Activated CD8-positive, alpha-beta memory T cell treated with anti-CD3 and anti-CD28 coated beads for 24 hours (primary cell): ENCODE measurements at places on chromosomes 3 and 15.

- DNase-seq: no peak
Observed at GRCh38 chr15:24752354-24752753, 76.8 kb downstream of the NPAP1 start.

- DNase-seq: no peak
Observed at GRCh38 chr3:146164071-146164470, 3.1 kb upstream of the PLOD2 start.

DNA sequence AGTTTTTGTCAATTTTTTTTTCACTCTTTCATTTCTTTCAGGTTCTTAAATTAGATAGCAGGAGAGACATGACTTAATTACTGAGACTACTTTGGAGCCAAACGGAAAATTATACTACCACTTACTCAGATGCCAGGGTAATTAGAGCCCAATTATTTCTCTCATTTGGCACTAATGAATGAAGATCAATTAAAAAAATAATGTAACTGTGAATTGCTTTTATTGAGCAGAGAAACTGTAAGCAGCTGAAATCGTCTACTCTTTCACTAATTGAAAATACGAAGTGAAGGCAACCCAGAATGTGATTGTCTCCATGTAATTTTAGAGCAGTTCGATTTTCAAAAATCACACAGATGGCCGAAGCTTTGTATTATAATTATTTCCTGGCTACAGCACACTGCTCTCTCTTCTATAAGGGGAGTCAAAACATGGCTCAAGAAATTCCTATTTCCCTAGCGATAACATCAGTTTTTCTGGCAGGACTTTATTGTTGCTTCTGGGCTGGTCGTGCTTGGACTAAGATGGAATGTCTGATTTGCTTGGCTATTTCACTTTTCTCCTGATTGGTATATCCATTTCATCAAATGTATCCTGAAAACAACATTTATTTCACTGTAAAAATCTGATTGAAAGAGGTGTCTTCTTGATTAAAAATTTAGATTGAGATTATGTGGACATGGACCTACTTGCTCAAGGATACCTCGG is 55.8 kb upstream of the PDZRN3 start:
- no peak for DNase-seq

DNA sequence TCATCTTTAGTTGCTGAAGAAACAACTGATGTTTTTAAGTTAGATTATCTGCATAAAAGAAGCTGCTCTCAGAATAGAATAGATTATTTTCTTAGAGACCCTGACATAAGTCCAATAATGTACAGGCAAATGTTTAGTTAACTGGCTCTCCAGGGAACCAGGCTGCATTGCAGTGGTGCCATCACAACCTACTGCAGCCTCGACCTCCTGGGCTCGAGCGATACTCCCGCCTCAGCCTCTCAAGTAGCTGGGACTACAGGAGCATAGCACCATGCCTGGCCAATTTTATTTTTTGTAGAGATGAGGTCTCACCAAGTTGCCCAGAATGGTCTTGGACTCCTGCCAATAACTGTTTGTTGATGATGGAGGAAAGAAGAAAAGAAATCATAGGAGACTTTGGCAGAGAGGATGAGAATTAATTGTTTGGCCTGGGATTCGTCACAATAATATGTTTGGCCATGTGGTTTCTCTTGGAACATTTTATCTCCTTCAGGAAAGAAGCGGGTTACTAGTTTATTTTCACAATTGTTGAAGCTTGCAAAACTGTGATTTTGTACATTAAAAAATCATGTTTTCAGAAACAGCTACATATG is 429.2 kb downstream of the CADM2 start:
- no peak for DNase-seq

- no peak for DNase-seq
Observed at GRCh38 chr15:63146684-63147083, 10.6 kb downstream of the RPS27L start.

DNA sequence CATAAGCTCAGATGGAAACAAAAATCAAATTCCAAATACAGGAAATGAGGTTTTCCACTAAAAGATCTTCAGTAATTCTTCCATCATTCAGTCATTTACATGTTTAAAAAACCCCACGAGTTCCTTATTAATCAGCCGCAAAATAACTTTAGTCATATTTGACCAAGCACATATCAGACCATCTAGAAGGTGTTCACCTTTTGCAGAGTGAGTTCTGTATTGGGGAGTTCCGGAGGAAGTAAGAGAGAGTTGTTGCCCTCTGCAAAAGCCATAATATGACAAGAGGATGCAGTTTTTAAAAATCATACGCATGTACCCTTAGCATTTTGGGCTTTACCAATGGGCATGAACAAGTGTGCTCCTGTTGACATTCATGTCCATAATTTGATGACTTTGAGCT is 61.6 kb downstream of the CCR1 start:
- DNase-seq: no peak

DNA sequence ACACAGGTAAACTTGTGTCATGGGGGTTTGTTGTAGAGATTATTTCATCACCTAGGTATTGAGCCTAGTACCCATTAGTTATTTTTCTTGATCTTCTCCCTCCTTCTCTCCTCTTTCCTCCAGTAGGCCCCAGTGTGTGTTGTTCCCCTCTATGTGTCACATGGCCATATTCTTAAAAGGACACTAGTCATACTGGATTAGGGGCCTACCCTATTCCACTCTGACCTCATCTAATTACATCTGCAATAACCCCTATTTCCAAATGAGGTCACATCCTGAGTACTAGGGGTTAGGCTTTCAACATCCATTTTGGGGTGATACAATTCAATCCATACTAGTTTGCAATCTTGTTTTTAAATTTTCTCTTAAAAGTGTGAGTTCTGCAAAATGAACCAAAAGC is 142.8 kb downstream of the IMPG2 start:
- DNase-seq: no peak

DNA sequence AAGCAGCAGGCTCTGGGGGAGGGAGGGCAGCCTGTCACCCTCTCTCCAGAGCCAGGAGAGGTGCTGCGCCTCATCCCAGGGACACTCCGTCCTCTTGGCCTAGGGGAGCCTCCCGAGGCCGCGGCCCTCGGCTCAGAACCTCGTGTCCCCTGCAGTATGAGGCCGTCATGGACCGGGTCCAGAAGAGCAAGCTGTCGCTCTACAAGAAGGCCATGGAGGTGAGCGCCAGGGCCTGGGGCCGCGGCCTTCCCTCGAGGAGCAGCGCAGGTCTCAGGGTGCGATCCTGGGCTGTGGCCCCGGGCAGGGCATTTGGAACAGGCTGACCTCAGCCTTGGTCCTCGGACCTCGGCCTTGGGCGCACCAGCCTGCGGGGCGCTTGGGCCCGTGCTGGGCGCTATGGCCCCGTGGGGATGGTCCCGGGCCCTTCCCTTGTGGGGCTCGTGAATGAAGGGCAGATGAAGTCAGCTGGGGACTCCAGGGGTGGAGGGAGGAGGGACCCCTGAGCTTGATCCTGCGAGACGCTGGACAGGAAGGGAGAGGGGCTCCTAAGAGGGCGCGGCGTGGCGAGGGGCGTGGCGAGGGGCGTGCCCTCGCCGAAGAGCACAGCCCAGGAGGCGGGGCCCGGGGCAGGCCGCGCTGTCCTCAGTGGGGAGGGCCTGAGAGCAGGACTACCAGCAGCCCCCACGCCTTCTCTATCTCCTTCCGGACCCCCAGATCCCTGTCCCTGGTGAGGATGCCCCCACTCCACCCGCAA is 32.9 kb downstream of the PSTPIP1 start:
- no peak for DNase-seq

DNA sequence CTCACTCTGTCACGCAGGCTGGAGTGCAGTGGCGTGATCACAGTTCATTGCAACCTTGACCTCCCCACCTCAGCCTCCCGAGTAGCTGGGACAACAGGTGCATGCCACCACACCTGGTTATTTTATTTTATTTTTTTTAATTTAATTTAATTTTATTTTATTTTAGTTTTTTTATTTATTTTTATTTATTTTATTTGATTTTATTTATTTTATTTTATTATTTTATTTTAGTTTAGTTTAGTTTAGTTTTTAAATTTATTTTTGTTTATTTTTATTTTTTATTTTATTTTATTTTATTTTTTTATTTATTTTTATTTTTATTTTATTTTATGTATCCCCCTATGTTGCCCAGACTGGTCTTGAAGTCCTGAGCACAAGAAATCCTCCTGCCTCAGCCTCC is 202.3 kb upstream of the SLCO3A1 start:
- no peak for DNase-seq

- DNase-seq: no peak
Observed at GRCh38 chr15:93107646-93108045, 18.6 kb upstream of the RGMA start.

DNA sequence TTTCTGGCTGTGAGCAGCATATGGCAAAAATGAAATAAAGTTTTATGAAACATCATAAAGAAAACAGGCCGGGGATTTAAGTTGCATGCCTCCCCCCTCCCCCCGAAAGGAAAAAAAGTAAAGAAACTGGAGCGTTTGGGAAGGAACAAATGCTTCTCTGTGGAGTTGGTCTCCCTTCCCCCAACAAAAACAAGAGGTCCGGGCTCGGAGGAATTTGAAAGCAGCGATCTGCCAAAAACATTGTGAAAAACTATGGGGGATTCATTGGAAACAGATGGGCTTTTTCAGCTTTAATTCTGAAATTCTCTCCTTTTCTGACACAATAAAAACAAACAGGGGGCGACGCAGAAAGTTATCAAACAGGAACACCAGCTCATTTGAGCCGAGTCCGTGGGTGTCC is 17.0 kb downstream of the RGMA start:
- no peak for DNase-seq

GRCh38 chr15:60667190-60667868 is 188.4 kb upstream of the ICE2 start:
- DNase-seq: no peak

- no peak for DNase-seq
Observed at GRCh38 chr3:33629219-33629618, 88.8 kb downstream of the CLASP2 start.

- peak; percentile 58 for DNase-seq
Observed at GRCh38 chr3:45950131-45950530, 6.9 kb downstream of the CXCR6 start.

DNA sequence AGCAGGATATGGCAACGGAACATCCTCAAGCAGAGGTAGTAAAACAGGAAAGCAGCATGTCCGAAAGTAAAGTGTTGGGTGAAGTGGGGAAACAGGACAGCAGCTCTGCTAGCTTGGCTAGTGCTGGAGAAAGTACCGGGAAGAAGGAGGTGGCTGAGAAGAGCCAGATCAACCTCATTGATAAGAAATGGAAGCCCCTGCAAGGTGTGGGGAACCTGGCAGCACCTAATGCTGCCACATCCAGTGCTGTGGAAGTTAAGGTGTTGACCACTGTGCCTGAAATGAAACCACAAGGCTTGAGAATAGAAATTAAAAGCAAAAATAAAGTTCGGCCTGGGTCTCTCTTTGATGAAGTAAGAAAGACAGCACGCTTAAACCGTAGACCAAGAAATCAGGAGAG is 14.3 kb upstream of the ZBTB47 start:
- no peak for DNase-seq

- no peak for DNase-seq
Observed at GRCh38 chr3:177529716-177530335, 332.5 kb upstream of the TBL1XR1 start.

GRCh38 chr15:98196371-98196770 is 235.9 kb downstream of the ARRDC4 start:
- DNase-seq: no peak

- DNase-seq: no peak
Observed at GRCh38 chr15:57391537-57391936, 15.2 kb downstream of the CGNL1 start.

DNA sequence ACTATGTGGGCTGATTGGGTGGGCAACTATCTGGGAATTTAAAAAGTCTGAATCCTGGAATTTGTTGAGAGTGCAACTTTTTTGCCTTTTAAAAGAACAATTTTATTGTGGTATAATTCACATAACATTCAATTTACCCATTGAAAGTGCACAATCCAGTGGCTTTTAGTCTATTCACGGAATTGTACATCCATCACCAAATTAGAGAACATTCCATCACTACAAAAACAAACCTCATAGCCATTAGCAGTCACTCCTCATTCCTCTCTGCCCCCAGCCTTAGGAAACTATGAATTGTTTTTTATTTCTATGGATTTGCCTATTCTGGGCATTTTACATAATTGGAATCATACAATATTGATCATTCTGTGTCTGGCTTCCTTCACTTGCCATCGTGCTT is 101.8 kb upstream of the ALDH1A3 start:
- DNase-seq: no peak

DNA sequence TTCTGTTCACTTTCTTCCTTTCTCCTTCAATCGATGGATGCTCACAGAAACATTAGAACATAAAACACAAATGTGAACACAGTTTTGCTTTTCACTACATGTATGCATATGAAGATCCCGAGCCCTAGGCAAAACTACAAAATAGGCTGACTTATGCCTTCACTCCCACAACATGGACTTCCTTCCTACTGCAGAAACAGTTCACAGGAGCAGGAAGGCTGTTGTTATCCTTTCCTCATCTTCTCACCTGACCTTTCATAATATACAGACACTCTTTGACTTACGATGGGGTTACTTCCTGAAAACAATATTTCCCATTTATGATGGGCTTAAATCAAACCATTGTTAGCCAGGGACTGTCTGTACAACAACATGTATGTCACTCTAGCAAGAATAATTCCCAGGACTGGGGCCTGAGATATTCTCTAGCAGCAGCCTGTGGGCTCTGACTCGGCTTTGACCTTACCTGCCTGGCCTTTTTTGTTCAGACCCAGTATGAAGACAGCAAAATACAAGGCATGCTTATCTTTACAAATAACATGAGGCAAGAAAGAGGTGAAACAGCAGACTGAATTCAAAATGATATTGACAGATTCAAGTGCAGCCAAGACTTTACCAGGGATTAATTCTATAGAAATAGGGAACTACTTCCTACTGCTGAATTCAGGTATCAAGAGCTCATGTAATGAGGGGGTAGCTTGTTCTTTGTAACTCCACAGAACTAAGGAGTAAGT is 51.8 kb upstream of the PLXND1 start:
- no peak for DNase-seq

DNA sequence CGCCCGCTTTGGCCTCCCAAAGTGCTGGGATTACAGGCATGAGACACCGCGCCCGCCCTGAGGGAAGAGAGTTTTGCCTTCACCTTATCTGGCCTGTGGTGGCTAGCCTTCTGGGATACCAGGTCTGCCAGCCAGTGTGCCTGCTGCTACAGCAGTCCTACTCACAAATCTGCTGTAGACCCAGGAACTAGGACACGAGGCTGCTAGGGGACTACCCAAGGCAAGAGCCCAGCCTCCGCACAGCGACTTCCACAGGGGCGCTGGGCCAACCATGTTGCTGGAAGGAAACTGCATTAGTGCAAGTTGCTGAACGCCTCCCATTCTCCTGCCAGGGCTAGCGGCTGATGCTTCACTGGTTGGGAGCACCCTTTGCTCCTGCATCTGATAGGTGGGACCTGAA is 53.7 kb downstream of the DHX30 start:
- no peak for DNase-seq

DNA sequence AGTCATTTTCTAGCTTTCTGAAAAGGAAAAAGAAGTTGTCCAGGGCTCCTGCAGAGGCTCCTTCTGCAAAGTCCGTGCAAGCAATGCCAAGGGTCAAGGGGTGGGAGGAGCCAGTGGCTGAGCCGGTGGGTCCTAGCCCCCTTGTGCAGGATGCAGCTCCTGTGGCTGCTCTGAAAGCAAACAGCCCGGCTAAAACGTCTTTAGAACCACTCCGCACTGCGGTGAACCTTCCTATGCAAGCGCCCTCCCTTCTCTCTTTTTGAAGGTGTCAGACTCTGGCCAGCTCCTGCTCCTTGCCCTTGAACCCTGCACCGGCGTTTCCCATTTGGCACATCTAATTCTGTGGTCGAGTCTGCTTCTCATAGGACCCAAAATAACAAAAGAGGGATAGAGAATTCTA is 183.1 kb downstream of the UACA start:
- no peak for DNase-seq
